ENCODE measurements at places on chromosomes 5 and 9. TPM values are rescaled to one million over a fixed set of nuclear protein-coding genes. Genes with fewer than 3 reads are reported as not detected.

- DNase-seq, result peak; percentile 47
Observed at GRCh38 chr5:152676196-152676595, 271.1 kb upstream of the NMUR2 start.

DNA sequence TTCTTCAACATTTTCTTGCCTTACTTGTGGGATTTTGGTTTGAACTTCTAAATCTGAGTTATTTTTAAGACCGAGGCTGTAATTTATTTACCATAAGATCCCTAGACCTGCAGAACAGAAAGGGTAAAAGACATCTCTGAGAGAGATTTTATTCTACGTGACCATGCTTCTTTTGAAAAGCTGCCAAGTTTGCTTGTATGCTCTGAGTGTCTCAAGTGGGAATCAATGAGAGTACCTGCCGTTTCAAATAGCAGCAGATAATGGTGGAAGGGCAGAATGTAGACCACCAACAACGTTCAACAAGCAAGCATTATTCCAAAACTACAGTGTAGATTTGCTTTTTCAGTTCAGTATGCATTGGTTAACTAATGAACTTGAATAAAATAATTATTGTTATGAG is 108.6 kb upstream of the MINAR2 start:
- no peak for DNase-seq

GRCh38 chr9:84419031-84419602 is 78.6 kb upstream of the SLC28A3 start:
- DNase-seq, result no peak

GRCh38 chr5:41763081-41763480 is 107.1 kb downstream of the OXCT1 start:
- DNase-seq, result no peak

- DNase-seq, result no peak
Observed at GRCh38 chr5:57784121-57784520, 301.5 kb upstream of the ACTBL2 start.

DNA sequence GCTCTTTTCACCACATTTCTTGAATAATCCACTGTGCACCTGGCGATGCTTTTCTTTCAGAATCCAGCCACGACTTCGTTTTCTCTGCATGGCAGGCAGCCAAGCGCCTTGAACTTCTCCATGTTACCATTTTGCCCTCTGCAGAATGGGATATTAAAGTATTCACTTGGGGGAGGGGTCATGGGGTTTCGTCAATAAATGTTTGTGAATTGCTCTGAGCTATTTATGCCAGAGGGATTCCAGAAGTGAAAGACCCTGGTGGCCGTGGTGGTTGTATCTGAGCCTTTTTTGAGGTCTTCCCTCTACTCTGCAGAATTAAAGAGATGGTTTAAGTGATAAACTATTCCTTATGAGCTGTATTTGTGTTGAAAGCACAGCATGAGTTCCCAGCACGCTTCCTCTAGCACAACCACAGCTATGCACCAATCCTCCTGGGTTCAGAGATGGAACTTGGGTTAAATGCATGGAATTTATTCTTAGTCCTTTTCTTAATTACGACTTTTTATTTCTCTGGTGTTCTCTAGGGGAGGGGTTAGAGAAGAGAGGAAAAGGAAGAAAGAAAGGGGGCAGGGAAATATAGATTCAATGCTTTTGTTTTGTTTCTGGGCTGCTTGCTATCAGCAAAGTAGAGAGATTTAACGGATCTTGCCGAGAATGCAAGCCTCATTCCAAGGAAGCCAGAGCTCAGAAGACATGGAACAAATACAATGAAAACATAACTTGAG is 478.2 kb upstream of the TNC start:
- DNase-seq, result no peak

DNA sequence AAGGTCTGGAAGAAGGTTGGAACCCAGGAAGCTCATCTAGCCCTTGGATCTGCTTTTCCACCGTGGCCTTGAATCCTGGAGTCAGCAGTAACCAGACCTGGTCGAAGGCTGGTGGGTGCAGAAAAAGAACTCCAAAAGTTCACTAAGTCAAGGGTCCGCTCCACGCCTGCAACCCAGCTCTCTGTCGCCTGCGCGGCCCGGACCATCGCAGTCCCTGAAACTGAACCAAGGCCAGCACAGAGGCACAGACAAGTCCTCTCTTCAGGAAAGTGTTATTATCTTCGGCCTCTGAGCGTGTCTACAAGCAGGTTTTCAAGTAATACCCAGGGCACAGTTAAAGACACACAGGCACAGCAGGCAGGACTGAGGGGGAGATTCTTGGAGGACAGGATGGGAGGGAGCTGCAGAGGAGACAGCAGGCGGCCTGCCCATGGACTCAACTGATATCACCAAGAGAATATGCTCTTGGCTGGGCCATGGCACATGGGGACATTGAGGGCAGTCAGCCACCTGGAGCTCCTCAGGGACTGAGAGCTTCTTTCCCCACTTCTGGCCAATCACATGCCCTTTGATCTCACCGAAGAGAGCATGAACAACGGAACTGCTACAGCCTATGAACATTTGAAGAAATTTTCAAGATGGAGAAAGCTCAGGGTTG is 45.8 kb upstream of the SEMA4D start:
- no peak for DNase-seq

DNA sequence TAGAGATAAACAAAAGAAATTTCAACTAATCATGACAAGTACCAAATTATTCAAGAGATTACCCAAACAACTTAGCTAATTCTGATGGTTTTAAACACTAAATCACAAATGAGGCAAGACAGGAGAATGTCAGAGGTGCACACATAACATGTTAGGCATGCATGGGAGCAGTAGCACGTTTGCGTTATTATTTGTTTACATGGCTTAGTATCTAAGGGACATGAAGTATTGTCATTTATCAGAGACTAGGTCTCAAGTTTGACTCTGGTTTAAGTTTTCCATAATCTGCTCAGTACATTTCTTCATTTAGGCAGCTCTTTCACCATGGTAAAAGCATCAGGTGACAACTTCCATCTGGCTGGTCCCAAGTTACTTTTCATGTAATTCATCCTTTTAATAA is 244.1 kb upstream of the TNC start:
- DNase-seq, result no peak

GRCh38 chr9:133979273-133979920 is 12.7 kb downstream of the VAV2 start:
- DNase-seq, result peak; percentile 62

GRCh38 chr5:16883176-16883575 is 52.9 kb downstream of the MYO10 start:
- no peak for DNase-seq

GRCh38 chr9:115116421-115117284 is 1.3 kb downstream of the TNC start:
- DNase-seq, result no peak

GRCh38 chr5:757931-758697 is 26.4 kb downstream of the ZDHHC11B start:
- peak; percentile 82 for DNase-seq

DNA sequence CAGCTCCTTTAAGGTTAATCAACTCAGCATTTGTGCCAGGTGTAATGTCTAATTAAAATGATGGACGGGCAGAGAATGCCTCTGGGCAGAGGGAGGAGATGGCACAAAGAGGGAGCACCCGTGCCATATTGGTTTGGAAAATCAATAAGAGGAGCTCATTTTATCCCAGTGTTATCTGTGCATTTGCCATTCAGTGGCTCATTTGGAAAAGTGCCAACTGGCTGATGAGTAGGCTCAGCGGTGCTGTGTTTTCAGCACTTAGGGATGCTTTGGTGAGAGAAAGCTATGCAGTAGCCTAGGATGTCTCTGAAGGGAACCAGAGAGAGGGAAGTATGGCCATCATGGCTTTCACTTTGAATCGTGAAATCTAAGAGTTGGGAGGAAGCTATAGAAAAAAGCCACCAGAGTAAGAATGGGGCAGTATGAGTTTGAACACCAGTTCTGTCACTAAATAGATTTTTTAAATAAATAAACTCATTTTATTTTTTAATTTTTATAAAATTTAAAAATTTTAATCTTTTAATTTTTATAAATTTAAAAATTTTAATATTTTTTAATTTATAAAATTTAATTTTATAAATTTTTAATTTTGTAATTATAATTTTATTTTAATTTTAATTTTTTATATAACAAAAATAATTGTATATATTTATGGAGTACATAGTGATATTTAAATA is 472.8 kb downstream of the BRINP1 start:
- DNase-seq, result no peak

DNA sequence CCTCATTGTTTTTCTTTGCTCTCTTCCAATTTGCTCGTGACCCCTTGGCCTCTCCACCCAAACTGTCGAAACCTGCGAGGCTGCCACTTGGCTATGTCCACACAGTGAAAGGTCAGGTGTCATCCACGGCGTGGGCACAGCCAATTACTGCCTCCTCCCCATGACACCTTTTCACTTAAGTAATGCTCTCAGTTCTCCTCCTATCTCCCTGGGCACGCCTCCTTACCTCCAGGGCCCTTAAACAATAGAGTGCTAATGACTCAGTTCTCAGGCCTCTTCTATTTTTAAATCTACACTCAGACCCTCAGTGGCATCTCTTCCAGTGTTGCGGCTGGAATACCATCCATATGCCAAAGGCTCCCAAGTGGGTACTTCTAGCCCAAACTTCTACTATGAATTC is 256.8 kb downstream of the ROR2 start:
- no peak for DNase-seq

DNA sequence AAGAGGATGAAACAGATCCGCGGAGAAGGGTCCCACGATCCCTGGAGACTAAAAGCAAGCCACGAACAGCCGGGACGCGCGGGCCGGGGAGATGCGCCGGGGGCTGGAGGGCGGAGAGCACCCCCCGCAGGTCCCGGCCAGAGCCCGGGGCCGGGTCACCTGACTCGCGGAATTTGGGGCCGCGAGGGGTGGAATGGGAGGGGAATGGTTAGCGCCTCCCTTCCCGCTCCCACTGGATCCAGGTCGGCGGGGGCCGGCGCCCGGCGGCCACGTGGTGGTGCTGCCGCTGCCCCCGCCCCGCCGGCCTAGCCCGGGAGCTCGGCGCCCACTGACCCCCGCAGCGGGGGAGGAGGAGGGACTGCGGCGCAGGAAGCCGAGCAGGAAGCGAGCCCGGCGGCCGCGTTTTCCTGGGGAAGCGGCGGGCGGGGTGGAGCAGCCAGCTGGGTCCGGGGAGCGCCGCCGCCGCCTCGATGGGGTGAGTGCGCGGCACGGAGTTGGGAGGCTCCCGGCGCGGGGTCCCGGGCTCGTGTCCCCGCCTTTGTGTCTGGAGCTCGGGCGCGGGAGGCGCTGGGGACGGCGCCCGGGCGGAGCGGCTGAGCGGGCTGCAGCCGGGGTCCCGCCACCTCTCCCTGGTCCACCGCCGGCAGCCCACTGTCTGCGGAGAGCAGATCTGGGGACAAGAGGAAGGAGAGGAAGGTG is at the start of gene RAI14:
Gene RAI14 (plus strand): TSS at position 328 of the 699 bp plus-strand sequence. CDS start 30,592 bp downstream, outside the sequence.
- peak; percentile 90 for DNase-seq

- no peak for DNase-seq
Observed at GRCh38 chr5:136132087-136132486, 558 bp upstream of the SMAD5 start.

DNA sequence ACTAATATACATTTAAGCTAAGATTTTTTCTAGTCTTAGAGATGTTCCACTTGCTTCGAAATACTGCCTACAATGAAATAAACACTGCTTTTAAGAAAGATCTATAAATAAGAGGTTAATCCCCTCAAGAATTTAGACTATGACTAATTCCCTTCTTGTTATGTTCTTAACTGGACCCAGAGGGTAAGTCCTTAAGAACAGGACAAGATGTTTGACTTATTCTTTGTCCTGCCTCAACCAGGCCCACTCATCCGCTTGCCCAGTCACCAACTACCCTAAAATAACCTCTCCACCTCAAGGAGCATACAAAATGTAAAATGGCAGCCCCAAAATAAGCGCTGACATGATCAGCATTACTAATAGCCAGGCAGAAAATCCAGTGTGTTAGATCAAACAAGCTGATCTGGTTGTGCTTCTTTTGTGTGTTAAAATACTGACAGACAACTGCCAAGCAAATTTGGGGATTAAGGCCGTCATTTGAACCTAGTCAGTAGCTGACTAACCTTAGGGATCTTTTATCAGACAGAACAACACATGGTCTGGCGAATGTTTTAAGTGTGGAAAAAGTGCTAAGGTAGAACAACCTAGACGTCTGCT is 93.7 kb upstream of the SMC5 start:
- DNase-seq, result no peak

DNA sequence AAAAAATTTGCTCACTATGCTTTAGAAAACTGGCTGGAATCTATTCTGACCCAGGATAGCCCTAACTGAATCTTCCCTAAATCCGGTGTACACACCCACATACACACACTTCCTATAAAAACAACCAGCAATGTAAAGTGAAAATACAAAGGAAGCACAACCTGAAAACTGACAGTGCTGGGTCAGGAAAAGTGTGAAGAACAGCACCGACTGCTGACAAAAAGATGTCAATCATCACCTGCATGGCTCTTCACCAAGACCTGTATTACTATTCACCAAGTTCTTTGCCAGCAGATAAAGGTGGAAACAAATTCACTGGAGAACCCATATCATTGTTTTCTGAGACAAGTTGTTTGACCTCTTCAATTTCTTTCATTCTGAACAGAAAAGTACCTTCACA is 293.8 kb upstream of the GRAMD2B start:
- no peak for DNase-seq

DNA sequence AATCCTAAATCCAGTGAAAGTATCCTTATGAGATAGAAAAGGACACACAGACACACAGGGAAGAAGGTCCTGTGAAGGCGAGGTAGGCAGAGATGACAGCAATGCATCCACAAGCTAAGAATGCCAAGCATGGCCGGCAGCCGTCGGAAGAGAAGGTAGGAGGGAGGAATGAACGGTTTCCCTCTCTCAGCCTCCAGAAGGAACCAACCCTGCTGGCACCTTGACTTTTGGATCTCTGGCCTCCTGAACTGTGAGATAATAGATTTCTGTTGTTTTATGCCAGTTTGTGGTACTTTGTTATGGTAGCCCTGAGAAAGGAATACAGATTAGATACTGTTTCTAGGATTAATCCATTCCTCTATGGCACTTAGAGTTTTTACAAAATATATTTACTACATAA is 76.1 kb upstream of the PANK3 start:
- no peak for DNase-seq

DNA sequence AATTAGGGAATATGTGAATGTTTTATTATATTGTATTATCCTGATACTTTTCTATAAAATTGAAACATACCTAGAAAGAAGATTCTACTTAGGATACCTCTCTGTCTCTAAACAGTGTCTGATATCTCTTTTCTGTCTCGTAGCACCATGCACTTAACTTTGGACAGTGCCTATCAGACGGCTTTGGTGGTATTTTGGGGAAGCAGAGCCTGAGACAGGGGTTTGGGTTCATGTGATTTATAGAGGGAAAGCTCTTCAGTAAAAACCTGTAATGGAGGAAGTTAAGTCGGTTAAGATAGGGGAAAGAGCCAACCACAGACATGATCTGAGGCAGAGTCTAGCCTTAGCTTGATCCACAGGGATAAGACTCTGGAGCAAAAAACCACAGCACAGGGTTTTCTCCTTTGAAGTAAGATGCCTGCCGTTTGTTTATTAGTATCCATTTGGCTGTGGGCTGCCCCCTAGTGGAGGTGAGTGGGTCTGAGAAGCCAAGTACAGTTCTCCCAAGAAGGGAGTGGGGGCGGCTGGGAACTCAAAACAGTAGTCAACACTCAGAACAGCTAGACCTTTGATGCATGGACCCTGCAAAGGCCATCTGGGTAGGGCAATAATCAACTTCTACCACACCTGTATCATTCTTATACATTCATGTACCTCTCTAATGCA is 141.2 kb upstream of the ASTN2 start:
- no peak for DNase-seq

CARD9 gene
- 7.0 TPM for total RNA-seq

CDO1 gene
- total RNA-seq, result 3.0 TPM

SOHLH1 gene
- total RNA-seq, result not detected

DENND1A gene
- 19.6 TPM for total RNA-seq

C5orf52 gene
- total RNA-seq, result not detected

PCDHGA9 gene
- total RNA-seq, result 7.6 TPM

DTWD2 gene
- total RNA-seq, result 12.4 TPM

PCDHB8 gene
- 3.7 TPM for total RNA-seq

NR3C1 gene
- 69.0 TPM for total RNA-seq

TLR4 gene
- total RNA-seq, result 33.4 TPM

Measured in kidney (tissue), 22 donors.